Karpas-422 (cell line): ENCODE measurements at places on chromosomes 6 and 20.
A peak's percentile ranks its signal among the peaks of the same experiment; 100 is the strongest.

DNA sequence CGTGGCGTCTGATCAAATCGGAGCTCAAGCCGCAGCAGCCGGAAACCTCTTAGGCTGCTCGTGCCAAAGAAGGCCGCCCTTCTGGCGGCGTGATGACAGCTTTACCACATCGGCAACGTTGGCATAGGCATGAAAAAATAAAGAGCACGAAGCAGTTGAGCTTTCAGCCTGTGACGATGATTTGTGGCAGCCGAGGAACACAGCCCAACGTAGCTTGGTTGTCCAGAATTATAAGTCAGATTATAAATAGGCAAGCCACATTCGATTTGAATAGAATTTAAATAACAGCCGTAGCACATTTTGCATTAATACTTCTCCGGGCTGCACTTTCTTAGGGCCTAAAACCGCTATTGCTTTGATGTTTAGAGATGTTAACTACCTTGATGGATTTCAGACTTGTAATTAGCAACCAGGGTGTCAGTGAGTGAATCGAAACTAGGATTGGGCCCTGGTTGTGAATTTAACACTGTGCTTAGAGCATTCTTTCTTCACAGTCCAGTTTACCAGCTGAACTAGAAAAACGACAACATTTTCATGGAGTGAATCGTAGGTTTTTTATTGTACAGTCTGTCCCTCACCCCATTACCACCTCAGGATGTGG, 864 bp upstream of the BCLAF1 start:
- DNase-seq: peak; percentile 92

DNA sequence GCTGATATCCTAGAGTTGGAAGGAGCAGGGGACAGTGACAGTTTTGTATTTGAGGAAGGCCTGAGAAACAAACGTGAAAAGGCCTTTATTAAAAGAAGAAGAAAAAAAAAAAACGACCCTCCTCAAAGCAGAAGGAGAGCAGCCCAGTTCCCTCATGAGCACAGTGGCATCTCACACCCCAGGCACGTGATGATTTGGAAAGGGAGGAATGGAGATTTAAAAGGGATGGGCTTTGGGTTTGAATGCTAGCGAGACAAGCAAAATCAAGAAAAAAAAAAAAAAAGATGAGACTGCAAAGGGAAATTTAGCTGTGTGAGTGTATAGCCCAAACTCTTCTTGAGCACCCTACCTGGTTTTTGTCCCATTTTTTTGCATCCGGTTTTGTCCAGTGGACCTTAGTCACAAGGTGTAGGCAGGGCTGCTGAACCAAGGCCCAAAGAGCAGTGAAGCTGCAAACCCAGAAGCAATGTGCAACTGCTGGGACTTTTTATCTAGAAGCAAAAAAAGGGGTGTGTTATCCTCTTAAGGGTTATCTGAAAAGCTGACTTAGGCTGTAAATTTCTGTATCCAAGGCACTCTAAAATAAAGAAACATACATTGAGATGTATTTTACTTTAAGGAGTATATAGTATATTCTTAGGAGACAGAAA, 54.5 kb upstream of the RREB1 start:
- no peak for DNase-seq

GRCh38 chr6:105487040-105487790, 84.3 kb upstream of the PREP start:
- no peak for DNase-seq

- DNase-seq: no peak
Observed at GRCh38 chr6:43606019-43606418, 23.0 kb downstream of the GTPBP2 start.

- no peak for DNase-seq
Observed at GRCh38 chr6:83600459-83600858, 88.1 kb downstream of the PRSS35 start.
